ENCODE measurements at places on chromosomes 13 and 19. TPM values are rescaled to one million over a fixed set of nuclear protein-coding genes. Genes with fewer than 3 reads are reported as not detected.
A peak's percentile ranks its signal among the peaks of the same experiment; 100 is the strongest.

DNA sequence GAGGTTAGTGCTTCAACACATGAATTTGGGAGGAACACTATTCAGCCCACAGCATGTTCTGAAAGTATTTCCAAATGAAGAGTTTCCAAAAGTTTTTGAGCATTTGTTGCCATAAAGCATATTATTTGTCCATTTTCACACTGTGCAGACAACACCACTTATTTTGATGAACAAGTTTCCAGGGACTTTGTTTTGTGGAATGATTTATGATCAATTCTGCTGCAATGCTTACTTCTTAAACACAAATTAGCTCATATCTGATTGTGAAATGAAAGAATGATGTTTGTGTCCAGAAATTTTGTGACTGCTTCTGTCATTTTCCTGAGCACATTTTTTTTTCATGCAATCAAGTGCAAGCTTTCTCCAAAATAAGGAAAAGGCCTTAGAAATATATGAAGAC lies 205.3 kb downstream of the RAP2A start:
- no peak for DNase-seq

GRCh38 chr19:4676955-4677731 lies 7.0 kb upstream of the MYDGF start:
- peak; percentile 72 for DNase-seq

GRCh38 chr13:35139591-35139990 lies 197.5 kb downstream of the NBEA start:
- DNase-seq: peak; percentile 37

DNA sequence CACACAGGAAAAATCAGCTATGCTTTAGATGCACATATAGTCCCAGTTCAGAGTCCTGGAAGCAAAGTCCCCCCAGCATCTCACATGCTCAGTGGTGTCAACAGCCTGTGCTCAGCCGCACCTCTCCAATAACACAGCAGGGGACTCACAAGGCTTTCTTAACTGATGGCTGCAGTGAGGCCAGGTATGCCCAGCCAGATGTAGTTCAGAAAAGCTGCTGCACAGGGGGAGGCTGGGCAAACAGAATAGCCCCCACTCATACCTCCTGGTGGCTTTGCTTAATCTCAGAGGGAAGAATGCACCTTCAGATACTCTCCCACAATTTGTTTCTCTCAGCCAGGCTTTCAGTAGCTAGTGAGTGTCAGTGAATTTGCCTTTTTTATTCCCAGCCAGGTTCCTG lies 33.4 kb downstream of the FAM124A start:
- no peak for DNase-seq

DNA sequence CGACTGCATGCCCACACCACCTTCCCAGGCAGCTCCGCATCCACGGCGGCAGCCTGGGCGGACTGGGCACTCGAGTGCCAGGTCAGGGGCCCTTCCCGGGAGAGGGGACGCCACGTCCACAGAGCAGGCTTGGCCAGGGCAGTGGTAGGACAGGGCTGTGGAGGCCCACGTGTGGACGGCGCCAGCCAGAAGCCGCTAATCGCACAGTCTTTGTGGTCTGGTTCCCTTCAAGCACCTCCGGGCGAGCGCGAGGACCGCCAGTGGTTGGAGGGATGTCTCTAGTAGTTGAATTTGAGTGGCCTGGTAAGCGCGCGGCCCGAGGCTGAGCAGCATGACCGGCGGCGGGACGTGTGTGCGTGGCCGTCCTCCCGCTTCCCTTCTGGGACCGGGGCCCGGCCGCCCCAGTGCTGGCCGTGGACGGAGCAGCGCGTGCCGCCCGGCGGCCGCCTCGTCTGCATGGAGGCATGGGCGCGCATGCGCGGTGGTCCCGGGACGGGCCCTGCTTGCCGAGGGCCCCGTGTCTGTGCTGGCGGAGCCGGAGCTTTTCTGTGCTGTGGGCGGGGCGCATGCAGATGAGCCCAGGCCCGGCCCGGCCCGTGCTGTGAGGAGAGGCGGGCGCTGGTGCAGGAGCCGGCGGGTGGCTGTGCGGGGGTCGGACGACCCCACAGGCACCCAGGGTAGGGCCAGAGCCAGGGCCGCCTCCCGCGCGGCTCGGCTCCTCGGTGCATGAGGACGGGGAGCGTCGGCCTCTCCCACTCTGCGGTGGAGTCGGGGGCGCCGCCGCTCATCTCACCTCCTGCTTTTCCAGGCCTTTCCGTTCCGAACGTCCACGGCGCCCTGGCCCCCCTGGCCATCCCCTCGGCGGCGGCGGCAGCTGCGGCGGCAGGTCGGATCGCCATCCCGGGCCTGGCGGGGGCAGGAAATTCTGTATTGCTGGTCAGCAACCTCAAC lies 8.6 kb downstream of the PTBP1 start:
- DNase-seq: no peak

- DNase-seq: no peak
Measured at GRCh38 chr19:29309637-29310036, 96.7 kb upstream of the UQCRFS1 start.

GRCh38 chr19:34686455-34686854 lies 9.0 kb downstream of the ZNF302 start:
- DNase-seq: no peak

DNA sequence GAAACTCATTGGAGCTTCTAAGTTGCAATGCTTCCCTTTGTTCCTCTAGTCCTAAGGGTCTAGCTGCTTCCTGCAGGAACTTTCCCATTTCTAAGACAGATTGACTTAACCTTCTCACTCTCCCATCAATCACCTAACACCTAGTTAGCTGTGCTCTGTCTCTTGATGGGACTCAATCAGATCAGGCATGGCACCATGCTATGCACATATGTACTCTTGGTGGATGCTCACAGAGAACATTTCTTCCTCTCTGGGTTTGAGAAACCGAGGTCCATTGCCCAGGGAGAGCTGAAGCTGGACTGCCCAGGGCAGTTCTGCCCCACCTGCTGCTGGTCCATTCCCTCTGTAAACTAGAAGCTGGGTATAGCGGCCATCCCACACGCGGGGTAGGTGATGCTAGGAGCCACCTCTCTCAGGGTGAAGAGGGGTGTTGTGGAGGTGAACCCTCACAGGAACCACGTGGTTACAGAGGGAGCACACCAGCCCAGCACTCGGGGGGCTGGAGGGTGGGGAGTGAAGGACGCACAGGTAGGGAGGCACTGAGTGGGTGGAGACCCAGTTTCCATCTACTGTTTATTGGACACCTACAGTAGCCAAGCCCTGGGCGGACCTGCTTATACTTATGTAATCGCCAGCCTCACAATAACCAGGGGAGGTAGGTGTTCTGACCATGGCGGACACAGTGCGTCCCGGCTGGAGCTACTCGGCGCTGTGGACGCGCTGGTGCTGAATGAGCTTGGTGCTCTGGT lies 3.1 kb upstream of the UBE2M start:
- no peak for DNase-seq

GRCh38 chr13:26197298-26197697 lies 24.8 kb downstream of the RNF6 start:
- DNase-seq: no peak

DNA sequence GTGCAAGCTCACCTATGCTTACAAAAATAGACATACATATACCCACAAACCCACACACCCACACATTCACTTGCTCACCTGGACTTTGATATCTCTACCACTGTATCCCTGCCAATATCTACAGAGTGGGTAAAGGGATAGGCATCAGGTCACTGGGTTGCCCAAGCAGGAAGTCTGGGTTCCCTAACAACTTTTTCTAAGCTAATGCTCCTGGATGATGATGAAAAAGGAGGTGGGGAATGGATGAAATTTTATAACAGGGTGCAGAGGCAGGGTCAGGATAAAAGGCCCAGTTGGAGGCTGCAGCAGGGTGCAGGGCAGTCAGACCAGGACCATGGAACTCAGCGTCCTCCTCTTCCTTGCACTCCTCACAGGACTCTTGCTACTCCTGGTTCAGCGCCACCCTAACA lies at the start of gene CYP2B6:
TSS of gene CYP2B6 (plus strand) at position 311 of the 410 bp plus-strand sequence. CDS start at position 335, 24 bp downstream.
- DNase-seq: no peak

DNA sequence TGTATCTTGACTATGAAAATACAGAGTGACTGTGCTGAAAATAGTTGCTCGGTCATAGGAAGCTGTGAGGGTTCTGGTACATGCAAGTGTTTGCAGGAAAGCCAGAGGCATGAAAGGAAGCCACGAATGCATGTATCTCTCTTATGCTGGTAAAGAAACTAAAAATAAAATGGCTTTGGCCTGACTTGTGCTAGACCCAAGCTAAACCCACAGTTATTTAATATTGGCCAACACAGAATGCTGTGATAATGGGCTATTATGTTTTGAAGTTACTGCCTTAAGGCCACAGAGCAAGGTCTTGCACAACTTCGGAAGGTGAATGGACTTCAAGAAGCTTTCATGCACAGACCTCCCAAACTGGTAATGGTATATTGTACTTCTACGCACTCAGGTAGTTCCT lies 518.2 kb upstream of the HTR2A start:
- no peak for DNase-seq

DNA sequence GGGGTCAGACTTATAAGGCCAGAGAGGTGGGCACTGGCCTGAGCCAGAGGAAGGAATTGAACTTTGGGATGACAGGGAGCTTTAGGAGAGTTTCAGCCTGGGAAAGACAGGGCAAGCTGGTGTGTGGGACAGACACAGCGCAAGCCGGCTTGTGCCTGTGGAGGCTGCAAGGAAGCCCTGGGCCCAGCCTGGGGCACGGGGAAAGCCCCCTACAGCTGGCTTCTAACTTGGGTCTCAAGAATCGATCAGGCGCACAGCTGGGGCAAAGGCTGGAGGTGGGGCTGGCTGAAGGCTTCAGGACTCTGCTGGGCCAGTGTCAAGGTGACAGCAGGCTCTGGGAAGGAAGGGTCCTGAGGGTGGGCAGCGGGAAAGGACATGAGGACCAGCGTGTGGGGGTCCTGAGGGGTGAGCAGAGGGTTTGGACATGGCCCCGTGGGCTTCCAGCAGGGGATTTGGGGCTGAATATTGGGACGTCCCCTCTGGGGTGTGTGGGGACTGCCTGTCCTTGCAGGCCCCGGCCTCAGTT lies 3.0 kb downstream of the PTOV1 start:
- DNase-seq: no peak

DNA sequence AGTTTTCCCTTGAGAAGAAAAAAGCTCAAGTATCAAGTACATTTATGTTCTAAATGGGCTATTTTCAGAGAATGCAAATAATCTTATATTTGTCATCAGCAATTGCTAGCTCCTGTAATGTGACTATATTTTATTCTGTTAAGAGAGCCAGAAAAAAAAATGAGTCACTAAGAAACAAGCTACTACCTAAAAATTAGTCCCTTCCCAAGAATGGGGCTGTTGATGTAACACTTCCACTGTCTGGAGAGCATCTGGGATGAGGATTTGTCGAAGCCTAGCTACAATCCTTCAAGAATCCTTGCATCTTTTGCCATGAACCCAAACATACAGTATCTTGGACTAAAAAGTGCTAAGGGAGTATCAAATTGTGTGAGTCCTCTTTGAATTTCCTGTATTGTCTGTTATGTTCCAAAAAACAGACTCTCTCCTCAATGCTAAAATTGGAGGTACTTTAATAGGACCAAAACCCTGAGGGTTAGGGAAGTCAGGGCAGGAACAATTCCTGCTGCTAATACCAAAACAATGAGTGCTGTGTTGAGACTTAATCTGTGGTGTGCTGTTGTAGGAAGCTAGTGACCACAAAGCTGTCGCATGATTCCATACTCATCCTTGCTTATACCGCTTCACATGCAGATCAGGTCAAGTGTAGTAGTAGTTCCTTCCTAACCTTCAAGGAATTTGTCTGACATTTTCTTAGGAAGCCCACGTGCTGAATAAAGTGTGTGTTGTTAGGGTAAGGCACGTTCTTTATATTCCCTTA lies 4.9 kb upstream of the ZC3H13 start:
- DNase-seq: no peak

GRCh38 chr13:97573011-97573410 lies 139.0 kb downstream of the RAP2A start:
- DNase-seq: no peak

- no peak for DNase-seq
Measured at GRCh38 chr13:32791545-32792172, 205.4 kb downstream of the PDS5B start.

DNA sequence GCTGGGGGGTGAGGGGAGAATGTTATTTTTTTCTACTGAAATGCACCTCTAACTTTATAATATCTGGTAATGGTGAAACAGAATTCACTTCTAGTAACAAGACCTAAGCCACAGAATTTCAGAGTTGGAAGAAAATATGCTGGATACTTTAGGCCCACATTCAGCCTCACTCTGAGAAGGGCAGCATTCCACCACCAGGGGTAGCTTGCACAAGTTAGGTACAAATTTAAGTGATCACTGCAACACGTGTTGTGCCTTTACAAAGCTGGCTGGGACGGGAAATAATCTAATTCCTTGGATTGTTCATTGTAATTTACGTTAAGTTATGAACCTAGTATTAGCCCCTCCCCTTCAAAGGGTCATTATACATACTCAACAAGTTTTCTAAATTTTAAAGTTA lies 192.3 kb downstream of the RGCC start:
- DNase-seq: peak; percentile 70

DNA sequence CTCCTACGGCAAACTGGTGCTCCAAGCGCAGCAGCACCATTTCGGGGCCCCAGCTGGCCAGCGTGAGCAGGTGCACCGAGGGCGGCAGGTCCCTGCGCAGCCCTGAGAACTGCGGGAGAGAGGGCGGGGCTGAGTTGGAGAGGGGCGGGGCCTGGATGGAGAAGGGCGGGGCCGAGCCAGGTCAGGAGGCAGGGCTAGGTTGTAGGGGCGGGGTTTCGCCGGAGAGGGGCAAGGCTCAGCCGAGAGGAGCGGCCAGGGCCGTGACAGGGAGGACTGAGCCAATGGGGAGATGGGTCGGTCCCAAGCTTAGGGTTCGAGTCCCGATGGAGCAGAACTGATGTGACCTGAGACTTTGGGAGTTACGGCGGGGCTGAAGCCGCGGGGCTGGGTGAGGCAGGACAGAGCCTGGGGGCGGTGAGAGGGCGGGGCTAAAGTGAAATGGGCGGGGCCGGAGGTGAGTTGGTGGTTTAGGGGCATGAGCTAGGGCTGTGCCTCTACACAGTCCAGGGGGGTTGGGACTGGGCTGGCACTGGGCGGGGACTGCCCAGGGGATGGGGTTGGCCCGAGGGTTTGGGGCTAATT lies 19.0 kb downstream of the MAN2B1 start:
- peak; percentile 56 for DNase-seq

CFAP97D2 gene
- total RNA-seq: not detected

PIAS4 gene
- 27.2 TPM for total RNA-seq

TEKTIP1 gene
- not detected for total RNA-seq

GAPDHS gene
- not detected for total RNA-seq

EBI3 gene
- total RNA-seq: 0.47 TPM

IGSF23 gene
- total RNA-seq: not detected

CD177 gene
- 0.05 TPM for total RNA-seq
